ENCODE measurements at places on chromosomes 2 and 18.

GRCh38 chr2:16652296-16653082 lies 13.1 kb downstream of the CYRIA start:
- no peak for DNase-seq

GRCh38 chr2:136118819-136119716 lies 1.1 kb upstream of the CXCR4 start:
- DNase-seq, result no peak

DNA sequence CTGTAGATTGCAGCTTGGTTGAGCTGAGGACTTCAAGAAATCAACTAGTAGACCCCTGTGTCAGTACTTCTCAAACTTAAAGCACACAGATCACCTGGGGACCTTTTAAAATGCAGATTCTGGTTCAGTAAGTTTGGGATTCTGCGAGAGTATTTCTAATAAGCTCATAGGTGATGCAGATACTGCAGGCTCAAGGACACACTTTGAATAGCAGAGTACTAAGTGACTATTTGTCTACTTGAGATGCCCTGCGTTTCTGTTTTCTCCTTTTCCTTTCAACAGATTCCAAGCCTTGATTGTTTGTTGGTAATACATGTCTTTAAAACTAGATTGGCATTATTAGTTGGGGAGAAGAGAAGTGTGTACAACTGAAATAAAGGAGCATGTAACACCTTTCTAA lies 6.7 kb downstream of the MIB1 start:
- DNase-seq, result no peak

DNA sequence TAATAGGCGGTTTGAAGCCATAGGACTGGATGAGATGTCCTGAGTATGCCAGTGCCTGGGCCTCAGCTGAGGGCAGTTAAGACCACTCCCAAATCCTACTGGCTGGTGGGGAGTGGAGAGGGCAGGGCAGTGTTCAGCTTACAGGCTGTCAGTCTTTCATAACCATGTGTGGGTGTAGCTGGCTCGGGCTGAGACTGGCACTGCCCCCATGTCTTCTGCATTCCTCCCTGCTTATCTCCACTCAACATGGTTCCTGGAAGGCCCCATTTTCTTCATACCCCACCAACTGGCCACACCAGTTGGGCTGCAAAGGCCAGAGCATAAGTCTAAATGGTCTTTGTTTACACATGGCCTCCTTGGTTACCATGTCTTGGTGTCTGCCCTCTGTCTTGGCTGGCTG lies 17.2 kb upstream of the IL37 start:
- no peak for DNase-seq

DNA sequence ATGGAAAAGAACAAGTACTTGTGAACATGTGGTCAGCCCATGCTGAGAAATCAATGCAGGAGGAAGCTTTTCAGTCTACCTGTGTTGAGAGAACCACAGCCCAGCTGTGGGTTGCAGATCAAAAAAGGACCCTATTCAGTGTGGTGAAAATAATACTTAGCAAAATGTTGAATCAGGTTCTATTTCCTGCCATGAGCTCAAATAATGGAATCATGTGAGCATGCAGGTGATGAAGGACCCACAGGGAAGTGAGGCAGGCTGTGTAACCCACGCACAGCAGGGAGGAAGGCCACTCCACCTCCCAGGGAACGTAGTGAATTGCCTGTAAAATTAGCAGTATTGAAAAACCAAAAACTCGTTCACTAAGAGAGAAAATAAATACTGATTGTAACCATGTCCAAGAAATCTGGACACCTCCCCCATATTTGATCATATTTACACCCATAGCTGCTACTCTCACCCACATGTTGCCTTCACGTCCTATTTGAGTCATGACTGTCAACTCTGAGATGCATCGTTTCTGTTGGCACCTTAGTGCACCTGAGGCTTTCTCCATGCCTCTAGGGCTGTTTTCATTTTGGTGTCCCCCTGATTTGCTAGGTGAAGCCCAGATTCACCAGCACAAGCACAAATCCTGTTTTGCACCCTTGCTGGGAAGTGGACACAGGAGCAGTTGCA lies 20.5 kb upstream of the BCL2L11 start:
- DNase-seq, result no peak

- DNase-seq, result no peak
Measured at GRCh38 chr18:2853926-2854664, 7.3 kb downstream of the EMILIN2 start.

- peak; percentile 76 for DNase-seq
Measured at GRCh38 chr2:240997856-240998705, at the start of gene SNED1. TSS of gene SNED1 (plus strand) at chr2:240998618. CDS start at chr2:240998838, 220 bp downstream.

DNA sequence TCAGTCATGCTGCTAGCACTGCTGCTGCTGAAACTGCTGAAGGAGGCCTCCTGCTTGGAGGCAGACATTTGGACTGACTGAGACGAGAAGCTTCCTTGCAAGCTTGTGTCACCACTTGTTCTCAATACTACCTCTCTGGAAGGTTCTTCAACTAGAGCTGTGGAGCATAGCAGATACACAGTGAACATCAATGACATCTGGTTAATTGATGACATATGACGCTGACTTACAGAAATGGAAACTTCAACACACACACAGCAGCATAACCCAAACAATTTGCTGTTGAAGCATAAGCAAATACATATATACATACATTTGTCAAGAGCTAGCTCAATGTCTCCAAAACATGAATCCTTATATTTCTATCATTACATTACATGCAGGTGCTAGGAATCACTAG lies 47.3 kb downstream of the PLEKHA3 start:
- DNase-seq, result no peak

- DNase-seq, result no peak
Measured at GRCh38 chr2:64934530-64934929, 54.7 kb upstream of the SLC1A4 start.

GRCh38 chr2:48251437-48252148 lies 278.4 kb upstream of the STON1 start:
- DNase-seq, result no peak

DNA sequence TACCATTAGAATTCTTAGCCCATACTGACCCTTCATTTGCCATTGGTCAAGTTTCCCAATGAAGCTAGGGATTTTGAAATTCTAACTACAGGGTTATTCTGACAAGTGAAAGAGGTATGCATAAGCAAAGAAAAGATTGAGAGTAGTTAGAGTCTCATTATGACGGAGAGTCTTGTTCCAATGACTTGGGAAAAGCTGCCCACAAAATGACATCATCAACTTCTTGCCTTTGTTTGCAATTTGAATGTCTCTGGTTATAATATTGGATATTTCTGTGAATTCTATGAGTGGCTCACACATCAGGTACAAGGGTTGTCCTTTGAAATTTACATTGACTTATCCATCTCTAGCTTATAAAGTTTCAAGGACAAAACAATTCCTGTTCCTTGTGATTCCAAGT lies 772.2 kb downstream of the TRIB2 start:
- DNase-seq, result no peak

DNA sequence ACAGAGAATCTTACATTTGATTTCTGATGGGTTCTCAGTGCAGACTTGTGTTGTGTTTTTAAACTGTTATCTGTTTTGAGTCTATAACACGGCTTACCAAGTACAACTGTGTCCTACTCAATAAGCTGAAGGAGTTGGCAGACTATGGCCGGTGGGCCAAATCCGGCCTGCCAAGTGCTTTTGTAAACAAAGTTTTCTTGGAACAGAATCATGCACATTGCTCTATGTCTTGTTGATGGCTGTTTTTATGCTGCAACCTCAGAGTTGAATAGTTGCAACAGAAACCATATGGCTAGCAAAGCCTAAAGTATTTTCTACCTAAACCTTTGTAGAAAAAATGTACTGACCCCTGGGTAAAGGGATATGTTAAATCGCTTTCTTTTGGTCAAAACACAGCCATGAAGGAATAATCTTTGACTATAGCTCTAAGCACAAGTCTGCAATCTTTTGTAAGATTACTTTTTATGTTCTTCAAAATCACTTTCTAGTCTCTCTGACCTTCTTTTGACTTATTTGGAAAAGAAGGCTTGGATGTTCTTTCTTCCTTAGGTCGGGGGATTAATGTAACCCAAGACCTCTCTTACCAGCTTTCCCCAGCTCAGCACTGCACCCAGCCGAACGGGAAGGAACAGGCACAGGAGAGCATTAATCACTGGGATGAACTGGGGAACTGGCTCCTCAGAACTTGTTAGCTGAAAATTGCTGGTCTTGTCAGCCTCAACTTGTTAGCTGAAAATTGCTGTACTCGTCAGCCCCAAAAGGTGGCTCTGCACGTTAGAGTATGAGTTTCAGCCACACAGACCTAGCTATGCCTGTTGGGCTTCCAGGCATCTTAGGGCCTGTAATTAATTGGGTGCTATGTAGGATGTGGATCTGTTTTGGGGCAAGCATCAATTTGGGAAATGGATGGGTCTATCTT lies 75.4 kb downstream of the CD8B2 start:
- DNase-seq, result no peak

GRCh38 chr2:167862782-167863181 lies 384.6 kb downstream of the STK39 start:
- no peak for DNase-seq

GRCh38 chr18:54824761-54825160 lies 3.5 kb upstream of the RAB27B start:
- no peak for DNase-seq

GRCh38 chr2:196316050-196316430 lies 144.7 kb upstream of the STK17B start:
- DNase-seq, result no peak

DNA sequence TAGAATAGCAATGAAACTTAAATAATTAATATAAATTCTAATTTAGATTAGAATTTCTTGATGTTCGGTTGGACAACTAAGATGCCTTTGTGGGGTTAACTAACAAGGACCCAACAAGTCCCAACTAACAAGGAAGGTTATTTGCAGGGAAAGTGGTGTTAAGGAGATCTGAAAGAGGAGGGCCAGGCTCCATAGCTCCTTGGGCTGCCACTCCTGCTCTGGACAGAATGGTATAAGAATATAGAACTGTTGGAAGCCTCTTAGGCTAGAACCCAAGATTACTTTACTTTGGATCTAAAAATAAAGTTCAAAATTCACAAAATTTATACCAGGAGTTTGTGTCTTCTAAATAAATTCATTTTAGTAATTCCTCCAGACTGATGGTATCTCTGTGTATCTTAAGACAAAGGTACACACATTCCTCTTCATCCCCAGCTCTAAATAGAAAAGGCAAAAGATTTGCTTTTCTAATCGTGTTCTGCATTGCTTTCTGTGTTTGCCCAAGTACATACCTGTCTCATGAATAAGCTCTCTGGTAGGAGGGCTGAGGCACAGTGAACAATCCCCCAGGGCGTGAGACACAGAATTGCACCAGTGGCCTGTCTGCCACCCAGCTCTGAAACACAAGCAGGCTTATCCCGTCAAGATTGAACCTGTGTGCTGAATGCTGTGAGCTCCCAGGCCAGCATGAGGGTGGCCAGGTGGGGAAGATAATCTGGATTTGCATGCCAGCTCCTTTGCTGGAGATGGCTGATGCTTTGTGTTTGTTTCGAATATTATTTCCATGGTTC lies 176.0 kb downstream of the ACKR3 start:
- DNase-seq, result no peak

GRCh38 chr2:27281855-27282559 lies at the start of gene TRIM54:
TSS of gene TRIM54 (plus strand) at chr2:27282429. CDS start at chr2:27282732, 303 bp downstream.
- DNase-seq, result no peak

DNA sequence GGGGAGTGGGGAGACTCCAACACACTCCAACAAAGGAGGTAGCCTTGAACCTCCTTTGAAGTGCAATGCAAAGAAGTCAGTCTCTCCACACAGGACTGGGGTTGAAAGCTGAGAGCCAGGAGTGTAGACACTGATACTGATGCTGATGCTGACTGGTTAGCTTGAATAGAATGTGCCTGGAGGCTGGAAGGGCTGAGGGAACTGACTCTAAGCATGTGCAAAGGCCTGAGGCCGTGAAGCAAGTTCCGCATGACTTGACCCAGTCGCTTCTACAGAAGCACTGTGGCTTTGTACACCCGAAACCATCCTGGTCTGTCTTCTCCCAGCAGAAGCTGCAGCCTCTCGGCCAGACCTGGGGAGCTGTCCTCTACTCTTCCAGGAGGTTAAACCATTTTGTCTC lies 10.4 kb downstream of the FOXI3 start:
- no peak for DNase-seq

GRCh38 chr2:203559641-203560040 lies 24.5 kb upstream of the RAPH1 start:
- no peak for DNase-seq

DNA sequence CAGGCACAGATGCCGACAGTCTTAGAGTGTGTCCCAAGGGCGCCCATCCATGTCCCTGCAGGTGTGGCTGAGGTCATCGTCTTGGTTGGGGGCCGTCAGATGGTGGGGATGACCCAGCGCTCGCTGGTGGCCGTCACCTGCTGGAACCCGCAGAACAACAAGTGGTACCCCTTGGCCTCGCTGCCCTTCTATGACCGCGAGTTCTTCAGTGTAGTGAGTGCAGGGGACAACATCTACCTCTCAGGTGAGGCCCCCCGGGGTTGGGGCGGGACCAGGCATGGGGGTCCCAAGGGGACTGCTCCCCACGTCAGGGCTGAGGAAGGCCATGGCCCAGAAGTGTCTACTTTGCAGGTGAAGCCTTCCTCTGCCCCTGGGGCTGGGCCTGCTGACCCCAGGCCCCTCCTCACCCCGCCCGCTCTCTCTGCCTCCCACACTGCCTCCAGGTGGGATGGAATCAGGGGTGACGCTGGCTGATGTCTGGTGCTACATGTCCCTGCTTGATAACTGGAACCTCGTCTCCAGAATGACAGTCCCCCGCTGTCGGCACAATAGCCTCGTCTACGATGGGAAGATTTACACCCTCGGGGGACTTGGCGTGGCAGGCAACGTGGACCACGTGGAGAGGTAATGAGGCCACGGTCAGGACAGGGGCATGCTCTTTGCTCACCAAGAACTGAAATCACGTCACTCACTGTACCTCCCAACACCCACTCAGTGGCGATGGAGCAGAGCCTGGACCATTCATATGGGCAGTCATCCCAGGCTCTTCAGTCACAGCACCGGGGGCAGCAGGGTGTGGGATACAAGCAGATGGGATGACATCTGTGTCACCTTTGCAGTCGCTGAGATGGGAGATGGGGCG lies 230.8 kb downstream of the ATAD2B start:
- DNase-seq, result no peak

- DNase-seq, result no peak
Measured at GRCh38 chr2:101328474-101329007, 20.0 kb upstream of the RNF149 start.

DNA sequence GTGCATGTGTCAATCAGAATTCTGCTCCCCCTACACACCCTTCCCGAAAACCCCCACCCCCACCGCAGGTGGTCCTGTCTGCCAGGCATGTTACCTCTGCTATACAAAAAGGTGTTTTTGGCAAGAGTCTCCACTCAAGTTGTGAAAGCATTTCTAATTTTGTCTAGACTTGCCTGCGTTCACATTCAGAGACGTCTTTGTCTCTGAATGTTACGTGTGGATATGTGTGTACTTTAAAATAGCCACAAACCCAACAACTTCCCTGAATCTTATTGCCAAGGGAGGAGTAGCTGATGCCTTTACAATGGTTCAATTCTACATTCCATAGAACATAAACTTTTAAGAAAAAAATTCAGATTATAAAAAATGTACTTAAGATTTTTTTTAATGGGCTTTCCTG lies 66.6 kb downstream of the ITGA4 start:
- DNase-seq, result no peak

- DNase-seq, result no peak
Measured at GRCh38 chr18:74478880-74479279, 17.3 kb upstream of the CNDP2 start.

Data from omental fat pad (tissue), 4 donors.